ENCODE measurements at places on chromosomes 2 and 18.

GRCh38 chr2:192126426-192126825, 68.3 kb downstream of the TMEFF2 start:
- no peak for DNase-seq

DNA sequence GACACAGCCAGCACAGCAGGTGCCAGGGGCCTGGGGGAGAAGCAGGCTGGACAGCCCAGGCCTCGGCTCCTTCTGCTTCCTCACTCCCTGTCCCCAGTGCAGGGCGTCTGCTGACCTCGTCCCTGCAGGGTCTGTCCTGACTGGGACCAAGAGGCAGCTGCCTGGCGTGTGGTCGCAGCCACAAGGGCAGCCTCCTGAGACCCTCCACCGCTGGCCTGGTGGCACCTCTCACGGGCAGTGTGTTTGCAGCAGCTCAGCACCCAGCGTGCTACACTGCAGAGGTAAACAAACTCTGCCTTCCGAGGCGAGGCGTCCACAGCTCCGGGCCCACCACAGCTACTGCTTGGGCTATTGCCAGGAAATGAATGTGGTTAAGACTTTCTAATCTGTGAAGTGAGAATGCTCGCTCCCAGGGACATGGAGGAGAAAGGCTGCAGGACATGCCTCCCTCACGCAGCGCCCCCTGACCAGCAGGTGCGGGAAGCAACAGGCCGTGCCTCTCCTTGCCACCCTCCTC, 46.1 kb upstream of the HPCAL1 start:
- DNase-seq = no peak

DNA sequence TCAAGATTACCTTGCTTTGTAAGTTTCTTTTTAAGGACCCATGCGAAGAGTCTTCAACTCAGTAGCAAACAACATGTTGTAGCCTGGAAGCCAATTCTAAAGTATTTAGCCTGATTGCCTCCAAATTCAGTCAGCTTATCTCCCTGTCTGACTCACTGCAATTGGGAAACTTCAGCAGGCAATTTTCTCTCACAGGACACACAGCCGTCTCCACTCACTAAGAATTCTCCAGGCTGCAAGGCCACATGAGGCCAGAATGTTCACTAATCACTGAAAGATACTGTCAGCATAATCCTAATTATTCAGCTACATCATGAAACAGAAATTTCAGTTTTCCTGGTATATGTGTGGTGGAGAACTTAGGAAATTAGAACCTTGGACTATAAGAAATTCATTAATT, 78.1 kb upstream of the PDE1A start:
- no peak for DNase-seq

DNA sequence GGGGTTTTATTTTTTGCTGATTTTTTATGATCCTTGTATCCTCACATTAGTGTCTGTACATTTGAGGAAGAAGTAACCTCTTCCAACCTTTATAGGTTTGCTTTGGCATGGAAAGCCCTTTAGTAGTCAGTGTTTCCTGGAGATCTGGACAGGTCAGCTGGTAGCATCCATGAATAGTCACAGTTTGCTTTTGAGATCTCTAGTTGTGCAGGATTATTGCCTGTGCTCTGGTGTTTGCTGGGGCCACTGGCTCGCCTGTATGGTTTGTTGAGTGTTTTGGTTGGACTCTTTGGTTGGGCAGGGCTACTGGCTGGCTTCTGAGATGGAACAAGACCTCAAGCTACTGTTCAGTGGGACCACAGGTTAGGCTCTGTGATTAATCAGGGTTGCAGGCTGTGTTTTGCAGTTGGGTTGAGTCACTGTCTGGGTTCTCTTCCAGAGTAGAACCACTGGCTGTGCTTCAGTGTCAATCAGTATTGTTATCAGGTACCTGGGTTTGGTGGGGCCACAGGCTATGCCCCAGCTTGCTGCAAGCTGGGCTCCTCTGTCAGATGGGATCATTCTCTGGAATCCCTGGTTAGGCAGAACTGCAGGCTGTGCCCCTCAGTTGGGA, 20.0 kb downstream of the SP140L start:
- no peak for DNase-seq

DNA sequence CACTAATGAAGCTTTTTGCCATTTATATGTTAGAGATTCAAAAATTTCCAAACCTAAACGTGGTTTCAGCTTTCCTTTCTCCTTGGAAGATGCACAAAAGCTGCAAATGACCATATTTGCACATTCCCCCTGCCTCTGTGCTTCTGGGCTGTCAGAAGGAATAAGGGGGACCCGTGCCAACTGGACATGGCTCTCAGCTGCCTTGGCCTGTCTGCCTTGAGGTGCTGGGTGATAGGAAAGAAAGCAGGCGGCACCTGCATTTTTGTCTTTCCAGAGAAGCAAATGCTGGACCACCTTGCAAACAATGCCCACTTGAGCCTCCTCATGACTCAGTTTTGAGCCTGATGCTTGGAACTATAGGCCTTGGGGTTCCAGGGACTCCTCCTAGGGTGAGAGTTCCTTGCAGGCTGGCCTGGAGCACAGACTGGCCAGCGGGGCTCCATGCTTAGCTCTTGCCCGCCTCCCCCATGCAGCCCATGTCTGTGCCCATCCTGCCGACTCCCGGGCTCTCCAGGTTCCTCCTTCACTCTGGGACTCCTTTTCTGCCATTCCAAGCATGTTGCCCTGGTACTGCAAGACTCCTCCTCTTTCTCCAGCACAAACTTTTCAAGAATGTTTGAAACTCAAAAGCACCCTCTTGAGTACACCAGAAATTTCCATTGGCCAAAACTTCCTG, 109.0 kb upstream of the EPAS1 start:
- no peak for DNase-seq

- no peak for DNase-seq
Observed at GRCh38 chr18:4854671-4855070, 342.4 kb downstream of the AKAIN1 start.

DNA sequence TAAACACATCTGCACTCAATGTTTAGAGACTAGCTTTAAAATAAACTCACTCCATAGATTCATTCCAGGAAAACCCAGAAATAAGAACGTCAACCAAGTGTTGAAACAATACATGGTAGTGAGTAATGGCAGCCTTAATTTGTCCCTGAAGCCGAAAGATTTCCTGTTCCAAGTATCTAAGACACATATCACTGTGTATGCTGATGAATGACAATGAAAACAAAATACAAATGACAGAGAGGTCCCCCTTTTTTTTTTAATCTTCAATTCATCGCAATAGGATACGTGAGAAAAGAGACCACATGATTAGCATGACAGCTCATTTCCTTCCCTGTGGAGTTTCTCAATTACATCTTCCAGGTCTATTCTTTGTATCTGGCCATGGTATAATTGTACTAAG, 160.5 kb upstream of the STK17B start:
- DNase-seq = no peak

DNA sequence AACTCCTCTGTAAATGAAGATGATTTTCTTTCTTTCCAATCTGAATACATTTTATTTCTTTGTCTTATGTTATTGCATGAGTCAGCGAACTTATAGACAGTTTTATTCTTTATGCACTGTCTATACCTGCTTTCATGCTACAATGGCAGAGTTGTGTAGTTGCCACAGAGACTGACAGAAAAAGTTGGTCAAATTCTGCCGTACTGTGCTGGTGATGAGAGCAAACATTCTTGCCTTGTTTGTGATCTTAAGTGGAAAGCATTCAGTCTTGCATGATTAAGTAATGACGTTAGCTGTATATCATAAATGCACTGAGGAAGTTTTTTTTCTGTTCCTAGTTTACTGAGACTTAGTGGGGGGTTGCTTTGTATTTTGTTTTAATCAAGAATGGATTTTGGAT, 32.9 kb downstream of the ZC3H15 start:
- DNase-seq = no peak

- no peak for DNase-seq
Observed at GRCh38 chr2:26915316-26915715, 55.1 kb upstream of the MAPRE3 start.

DNA sequence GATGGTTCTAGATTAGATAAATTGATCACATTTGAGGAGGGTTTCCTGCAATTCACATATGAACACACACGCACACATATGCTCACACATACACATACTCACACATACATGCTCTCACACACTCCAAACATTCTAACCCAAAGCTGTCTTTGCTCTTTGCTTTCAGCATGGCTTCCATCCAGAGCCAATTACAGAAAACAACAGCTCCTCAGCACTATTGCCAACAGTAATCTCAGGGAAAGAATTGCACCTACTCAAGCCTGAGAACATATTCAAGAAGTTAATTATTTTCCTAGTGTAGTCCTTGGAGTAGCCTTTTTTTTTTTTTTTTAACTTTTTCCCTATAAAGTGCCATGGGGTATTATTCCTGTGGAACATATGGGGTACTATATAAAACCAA, 246.9 kb upstream of the PARD3B start:
- no peak for DNase-seq

DNA sequence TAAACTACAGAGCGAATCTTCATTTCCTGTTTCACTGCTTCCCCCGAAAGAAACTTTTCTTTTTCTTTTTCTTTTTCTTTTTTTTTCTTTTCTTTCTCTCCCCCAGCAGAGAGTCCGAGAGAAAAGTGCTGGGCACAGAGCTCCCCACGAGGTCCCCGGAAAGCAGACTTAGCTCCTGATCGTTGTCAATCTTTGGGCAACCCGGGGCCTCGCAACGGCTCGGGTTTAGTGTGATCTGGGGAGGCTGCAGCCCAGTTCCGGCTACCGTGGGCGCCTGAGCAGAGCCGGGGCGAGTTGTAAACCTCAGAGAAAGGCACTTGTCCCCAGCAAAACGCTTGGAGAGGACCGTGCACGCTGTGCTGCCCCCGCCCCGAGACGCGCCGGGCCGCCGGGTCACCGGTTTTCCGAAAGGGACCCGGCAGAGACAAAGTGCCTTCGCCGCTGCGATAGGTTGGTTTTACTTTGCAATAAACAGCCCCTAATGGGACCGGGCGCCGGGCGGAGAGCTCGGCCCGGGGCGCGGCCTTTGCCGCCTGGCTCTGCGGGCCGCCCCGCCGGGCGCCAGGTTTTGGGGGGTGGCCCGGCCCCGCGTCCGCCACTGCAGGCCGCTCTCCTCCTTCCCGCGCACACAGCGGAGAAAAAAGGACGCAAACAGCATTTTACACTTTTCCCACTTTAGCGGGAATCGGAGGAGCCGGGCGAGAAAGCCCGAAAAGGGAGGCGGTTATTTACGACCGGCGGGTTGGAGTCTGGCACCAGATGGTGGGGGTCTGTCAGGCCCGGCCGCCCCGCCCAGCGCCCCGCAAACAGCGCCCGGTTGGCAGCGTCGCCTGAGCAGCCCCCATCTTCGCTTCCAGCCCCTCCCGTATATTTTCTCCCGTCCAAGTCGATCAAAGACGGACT, 136.0 kb downstream of the INSIG2 start:
- peak; percentile 59 for DNase-seq

DNA sequence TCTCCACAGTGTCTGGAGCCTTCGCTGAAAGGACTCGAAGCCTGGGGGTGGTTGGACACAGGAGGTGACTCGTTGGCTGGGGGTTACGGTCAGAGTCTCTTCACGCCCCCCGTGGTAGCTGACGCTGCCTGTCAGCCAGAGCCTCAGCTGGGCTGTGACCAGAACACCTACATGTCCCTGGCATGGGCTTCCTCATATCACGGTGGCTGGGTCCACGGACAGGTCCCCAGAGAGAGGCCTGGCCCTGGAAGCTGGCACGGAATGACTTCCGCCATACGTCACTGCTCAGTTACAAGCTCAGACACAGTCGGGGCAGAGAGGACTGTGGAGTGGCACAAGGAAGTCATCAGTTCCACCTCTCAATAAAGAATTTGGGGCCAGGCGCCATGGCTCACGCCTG, 28.5 kb downstream of the ITGB1BP1 start:
- DNase-seq = no peak

- DNase-seq = no peak
Observed at GRCh38 chr2:215969131-215969841, 44.1 kb downstream of the MREG start.

DNA sequence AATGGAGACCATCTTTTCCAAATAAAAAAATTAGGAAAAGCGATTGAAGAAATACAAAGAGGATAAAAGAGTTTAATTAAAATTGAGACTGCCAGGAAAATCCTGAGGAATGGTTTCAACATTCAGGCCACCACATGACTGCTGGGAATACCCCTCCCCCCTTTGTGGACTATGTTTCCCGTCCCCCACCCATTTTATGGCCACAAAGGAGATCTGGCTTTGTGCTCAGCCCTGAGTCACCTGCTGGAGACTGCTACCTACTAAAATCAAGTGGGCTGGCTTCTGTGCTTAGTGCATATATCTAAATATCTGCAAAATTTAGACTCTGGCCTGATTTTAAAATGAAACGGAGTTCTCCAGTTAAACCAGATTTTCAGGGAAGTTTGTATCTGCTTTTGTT, 10.1 kb downstream of the RND3 start:
- no peak for DNase-seq

GRCh38 chr2:241546771-241547498, 11.6 kb upstream of the BOK start:
- DNase-seq = no peak

- DNase-seq = no peak
Observed at GRCh38 chr2:32773448-32773808, 145.6 kb downstream of the TTC27 start.

GRCh38 chr2:96801786-96802595, 14.1 kb upstream of the CNNM3 start:
- peak; percentile 44 for DNase-seq

DNA sequence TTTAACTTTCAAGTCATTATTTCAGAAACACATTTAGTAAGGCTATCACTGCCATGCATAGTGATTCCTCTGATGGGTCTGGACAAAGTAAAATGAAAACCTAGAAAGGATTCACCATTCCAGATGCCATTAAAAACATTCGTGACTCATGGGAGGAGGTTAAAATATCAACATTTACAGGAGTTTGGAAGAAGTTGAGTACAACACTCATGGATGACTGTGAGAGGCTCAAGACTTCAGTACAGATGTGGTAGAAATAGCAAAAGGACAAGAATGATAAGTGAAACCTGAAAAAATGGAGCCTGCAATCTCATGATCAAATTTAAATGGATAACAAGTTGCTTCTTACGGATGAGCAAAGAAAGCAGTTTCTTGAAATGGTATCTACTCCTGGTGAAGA, 5.8 kb upstream of the TWSG1 start:
- no peak for DNase-seq

DNA sequence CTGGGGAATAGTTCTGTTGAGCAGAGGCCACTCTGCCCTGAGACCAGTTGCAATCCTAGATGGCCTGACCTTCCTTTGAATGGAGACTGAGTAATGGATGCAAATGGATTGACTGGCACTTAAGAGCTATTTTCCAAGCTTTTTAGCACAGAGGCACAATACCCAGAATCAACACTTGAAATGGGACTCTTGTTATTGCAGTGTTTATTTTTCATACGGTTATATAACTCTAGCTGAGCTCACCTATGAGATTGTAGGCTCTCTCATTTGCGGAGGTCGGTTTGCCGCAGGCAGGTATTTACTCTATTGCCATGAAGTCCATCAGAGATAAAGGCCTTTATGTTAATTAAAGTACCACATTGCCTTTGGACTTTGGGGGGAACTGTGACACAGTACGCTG, 422.3 kb upstream of the CELF4 start:
- no peak for DNase-seq
